Substantia nigra (tissue), 51 donors: ENCODE measurements at places on chromosomes 1 and 21.

DNA sequence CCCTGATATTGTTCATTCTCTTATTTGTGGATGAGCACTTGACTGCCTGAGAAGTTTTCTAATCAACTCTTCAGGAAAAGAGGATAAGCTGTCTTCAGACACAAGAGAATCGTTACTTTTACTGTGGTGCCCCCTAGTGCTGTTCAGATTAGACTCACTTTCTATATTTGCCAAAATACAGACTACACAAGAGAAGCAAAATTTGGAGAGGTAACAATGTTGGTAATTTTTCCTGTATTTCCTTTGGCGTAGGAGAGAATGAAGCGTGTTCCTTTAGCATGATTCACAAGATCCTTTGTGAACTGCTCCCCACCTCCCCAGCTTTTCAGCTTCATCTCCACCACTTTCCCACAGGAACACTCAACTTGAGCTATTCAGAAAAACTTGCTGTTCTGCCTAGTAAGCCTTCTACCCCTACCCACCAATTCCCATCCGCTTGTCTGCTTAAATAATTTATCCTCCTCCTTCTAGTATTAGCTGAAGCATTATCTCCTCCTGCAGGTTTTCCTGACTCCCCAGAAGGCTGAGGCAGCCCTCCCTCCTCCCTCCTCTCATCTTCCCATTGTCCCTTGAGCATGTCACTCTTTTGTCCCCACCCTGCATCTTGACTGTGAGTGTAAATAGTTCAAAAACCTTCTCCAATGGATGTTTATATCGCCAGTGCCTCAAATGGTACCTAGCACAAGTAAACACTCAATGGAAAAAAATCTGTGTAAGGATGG lies 4.5 kb downstream of the TNFSF4 start:
- DNase-seq = no peak

DNA sequence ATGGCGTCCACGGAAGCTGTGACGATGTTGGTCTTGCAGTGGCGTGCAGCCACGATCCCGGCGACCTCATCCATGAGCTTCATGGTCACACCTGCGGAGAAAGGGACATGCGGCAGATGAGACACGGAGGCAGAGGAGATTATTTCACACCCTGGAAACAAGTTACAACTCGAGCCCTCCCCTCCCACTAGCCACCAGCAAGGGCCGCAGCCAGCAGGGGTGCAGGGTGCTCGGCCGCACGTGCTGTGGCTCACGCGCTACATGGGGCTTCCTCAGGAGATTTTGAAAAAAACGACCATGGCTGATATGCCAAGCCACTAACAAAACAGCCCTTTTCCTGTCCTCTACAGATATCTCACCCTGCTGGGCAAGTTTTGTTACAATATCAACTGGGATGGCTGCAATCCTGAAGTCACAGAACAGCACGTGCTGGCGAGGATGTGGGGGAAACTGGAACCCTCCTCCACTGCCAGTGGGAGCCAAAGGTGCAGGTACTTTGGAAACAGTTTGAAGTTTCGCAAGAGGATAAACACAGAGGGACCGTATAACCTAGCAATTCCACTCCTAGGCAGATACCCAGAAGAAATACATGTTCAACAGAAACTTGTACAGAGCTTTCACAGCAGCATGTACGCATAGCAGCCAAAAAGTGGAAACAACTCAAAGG lies 34.1 kb upstream of the GPR153 start:
- DNase-seq = no peak

- DNase-seq = no peak
Measured at GRCh38 chr21:14382486-14382834, 486 bp downstream of the HSPA13 start.

DNA sequence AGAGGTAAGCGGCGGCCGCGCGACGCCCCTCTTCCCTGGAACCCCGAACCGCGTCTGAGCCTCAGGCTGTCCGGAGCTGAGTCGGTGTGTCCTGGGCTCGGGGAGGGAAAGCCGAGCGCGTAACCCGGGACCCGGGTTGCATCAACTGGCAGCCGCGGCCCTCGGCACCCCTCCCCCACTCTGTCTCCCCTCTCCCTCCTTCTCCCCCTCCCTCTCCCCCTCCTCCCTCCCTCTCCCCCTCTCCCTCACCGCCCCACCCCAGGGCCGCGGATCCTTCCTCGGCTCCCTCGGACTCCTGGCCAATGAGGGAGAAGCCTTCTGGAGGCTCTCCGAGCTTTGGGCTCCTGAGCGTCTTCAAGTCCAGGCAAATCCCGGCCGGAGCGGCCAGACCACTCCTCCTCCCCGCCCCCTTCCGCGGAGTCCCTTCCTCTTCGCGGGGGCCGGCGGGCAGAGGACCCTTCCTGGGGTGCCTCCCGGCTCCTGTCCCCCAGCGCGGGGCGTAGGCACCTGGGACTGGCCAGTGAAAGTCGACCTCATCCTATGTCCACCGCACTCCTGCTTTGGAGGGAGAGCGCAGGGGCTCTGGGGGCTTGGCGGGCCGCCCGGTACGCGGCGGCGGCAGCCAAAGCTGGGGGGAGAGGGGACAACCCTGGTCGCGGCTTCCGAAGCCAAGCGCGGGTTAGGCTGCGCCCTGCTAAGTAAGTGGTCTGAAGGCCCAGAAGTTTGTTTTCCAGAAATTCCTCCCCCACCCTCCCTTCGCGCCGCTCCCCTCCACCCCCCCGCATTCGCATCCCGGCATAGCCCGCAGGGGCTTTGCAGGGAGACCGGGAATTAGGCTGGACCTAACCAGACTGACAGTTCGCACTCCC lies 850 bp downstream of the SESN2 start:
- peak; percentile 7 for DNase-seq

DNA sequence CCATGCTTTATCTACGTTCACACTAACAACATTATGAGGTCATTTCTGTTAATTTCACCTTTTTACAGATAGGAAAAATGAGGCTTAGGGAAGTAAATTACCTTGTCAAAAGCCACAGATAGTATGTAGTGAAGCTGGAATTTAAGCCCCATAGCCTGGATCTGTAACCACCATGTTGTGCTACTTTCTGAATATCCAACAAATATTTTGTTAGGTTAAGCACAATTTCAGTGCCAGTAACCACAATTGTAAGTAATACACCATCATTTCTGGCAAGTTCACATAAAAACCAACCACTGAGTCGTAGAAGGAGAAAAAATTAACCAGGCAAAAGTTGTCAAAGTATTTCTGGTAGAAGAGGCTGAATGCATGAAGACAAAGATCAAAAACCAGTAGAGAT lies 593.1 kb upstream of the CAMK1G start:
- DNase-seq = no peak

GRCh38 chr1:39722495-39722894 lies 16.2 kb upstream of the PPIE start:
- DNase-seq = no peak

- no peak for DNase-seq
Measured at GRCh38 chr1:111733183-111733991, 5.8 kb downstream of the INKA2 start.

- no peak for DNase-seq
Measured at GRCh38 chr1:89834083-89834704, 13.4 kb downstream of the LRRC8D start.

DNA sequence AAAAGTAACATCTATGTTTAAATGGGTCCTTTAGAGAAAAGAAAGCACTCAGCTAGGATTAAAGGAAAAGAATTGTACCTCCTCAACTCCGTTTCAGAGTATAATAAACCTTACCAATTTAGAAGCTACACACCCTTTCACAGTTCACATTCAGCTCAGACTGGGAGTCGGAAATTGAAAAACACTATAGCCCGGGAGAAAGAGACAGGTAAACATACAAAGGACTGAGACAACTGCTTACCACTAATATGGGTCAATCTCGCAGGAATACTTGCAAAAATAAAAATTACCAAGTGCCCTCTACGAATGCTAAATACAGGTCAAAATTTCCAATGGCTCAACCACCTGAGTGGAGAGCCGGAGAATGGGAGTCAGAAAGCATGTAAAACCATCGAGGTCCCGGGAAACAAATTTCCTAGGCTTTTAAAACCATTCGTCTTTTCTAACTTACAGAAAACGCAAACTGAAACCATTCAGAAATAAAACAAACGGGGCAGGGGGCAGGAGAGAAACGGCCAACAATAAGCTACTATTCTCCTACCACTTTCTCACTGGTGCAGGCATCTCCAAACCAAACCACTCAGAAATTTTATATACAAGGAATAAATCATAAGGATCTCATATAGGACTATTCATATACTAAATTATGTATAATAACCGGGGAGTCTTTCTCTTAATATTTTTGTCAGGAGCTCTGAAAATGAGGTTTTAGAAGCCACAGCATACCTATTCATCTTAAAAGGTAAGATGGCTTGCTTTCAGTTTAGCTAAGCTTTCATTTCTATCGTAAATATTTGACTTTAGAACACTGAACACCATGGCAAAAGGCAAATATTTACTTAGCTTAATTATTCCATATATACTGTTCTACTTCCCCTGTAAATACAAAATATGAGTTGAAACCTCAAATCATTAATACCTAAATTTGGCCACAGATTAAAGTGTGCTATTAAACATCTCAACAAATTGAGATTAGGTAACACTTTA lies 136.5 kb downstream of the RERE start:
- no peak for DNase-seq

DNA sequence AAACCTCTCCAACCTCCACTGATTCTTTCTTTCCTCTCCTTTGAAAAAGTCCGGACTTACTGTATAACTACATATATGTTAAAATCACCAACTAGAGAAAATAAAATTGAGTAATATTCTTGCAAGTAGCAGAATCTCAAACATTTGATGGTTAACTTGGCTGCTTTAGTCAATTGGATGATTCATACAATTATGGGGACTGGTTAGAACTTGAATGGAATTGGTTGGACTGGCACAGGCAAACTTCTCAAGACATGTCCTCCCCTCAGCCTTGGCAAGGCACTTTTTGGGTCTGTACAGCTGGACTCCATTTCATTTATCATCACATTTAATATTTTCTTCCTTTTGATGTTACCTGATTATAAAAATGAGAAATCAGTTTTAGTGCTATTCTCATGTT lies 6.5 kb downstream of the WLS start:
- DNase-seq = no peak

GRCh38 chr1:44302541-44302940 lies 52.5 kb downstream of the ERI3 start:
- DNase-seq = no peak

DNA sequence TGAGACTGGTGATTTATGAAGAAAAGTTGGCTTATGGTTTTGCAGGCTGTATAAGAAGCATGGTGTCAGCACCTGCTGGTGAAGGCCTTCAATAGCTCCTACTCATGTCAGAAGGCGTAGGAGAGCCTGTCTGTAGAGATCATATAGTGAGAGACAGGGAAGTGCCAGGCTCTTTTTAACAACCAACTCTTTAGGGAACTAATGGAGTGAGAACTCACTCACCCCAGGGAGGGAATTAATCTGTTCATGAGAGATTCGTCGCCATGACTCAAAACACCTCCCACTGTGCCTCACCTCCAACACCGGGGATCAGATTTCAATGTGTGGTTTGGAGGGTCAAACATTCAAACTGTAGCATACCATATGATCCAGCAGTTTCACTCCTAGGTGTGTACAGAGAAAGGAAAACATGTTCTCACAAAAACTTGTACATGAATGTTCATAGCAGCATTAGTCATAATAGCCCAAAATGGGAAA lies 72.6 kb downstream of the TTC3 start:
- DNase-seq = no peak

DNA sequence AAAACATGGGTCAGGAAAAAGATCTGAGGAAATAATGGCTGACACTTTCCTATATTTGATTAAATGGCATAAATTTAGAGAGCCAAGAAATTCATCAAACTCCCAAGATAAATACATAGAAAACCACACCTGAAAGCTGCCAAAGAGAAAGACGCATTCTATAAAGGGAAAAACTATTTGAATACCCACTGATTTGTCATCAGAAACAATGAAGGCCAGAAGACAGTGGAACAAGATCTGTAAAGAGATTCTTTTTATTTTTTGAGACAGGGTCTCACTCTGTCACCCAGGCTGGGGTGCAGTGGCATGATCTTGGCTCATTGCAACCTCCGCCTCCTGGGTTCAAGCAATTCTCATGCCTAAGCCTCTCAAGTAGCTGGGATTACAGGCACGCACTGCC lies 17.4 kb downstream of the SDE2 start:
- DNase-seq = no peak

DNA sequence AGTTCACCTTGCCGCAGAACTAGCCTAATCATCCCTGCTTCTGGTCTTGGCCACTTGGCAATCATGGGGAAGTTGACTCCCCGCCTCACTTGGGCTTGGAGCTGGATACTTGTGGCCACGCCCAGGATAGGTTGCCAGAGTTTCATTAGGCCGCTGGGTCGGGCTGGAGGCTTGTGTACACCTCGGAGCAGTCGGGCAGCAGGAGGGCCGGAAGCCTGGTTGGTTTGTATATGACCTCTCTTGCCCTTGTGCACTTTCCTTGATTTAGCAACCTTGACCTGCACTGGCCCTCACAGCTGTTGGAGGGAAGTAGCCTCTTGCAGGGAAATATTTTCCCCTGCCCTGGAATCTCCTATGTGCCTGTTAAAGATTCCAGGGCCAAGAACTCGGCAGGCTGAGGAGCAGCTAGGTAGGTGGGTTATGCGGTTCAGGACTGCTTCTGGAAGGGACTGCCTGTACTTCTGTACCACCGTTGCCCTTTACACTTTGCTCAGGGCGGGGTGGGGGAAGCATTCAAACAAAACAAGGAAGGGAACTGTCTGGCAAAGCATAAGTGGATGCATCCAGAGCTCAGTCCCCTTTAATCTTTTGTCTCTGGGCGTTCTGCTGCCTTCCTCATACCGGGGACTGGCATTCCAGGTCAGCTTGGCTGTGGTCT lies 83.5 kb downstream of the UCK2 start:
- DNase-seq = no peak

DNA sequence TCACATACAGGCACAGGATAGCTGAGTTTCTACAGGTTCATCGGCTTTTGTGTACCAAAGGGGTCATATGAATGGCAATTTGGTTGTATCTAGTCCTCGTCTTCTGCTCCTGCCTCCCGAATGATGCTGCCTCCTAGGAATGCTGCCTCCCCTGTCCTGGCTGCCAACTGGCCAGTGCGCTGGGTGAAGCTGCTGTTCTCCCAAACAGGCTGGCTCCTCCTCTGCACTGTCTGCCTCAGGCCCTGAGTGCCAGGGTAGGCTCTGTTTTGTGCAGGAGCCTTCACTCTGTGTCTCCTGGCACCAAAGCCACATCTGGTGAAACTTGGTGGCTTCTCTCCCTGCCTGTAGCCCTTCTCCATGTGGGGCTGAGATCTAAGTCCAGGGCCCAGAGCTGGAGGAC lies 60.3 kb downstream of the RHOU start:
- no peak for DNase-seq

- DNase-seq = no peak
Measured at GRCh38 chr1:58477390-58477789, 69.1 kb downstream of the OMA1 start.
